ENCODE measurements at places on chromosomes 5 and 9.

DNA sequence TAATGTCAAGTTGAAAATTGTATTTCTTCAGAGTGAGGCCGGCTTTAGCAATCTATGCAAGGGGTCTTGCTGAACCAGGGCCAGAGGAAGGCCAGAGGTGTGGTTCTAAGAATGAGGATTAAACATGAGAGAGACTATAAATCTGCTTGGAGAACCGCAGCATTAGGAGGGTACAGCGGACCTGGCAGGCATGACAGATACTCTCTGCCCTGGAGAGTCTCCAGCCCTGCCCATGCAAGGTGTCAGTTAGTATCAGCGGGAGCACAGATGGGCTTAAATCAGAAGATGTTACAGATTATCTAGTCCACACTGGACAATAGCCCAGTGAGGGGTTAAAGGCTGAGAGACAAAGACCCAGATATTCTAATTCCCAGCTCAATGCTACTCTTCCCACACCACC lies 11.5 kb upstream of the GPX3 start:
- DNase-seq = no peak

DNA sequence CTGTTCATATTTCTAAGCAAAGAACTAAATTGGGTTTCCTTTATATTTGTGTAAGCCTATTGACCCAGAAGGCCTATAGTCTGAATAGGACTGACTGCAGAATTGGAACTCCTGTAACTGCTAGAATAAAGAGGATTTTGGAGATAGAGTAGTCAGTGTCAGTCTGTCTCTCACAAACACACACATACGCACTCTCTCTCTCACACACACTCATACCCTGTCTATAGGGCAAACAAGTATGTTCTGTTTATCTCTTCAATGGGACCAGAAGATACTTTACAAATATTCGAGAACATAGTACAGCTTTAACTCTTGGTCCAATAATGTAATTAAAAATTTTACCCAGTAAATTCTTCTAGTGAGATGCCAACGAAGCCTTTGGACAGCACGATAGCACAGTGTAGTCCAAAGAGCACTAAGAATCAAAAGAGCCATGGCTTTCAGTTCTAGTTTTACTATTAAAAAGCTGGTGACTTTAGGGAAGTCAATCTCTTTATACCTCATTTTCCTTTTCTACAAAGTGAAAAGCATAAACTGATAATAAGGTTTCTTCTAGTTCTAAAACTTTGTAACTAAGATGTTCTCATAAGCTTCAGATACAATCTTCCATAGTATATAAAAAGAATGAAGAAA lies 19.3 kb downstream of the ABHD17B start:
- no peak for DNase-seq

GRCh38 chr5:139710319-139711066 lies 62.3 kb downstream of the CXXC5 start:
- peak; percentile 73 for DNase-seq

DNA sequence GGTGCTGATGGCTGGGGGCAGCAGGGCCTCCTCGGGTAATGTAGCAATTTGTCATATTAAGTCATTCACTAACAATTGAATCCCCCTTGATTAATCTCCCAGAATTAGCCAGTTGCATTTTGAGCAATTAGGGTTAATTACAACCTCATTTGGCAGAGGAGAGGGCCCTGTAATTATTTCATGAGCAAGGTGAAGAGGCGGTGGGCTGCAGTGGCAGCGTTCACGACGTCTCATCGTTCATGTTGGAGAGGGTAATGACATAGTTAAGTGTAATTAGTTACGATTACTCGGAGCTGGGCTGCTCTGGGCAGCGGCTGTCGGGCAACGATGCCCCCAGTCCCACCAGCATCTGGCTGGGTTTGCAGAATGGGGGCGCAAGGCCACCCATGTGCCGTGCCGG lies 46.0 kb downstream of the NEK6 start:
- no peak for DNase-seq

GRCh38 chr5:77944757-77945340 lies 168.7 kb upstream of the TBCA start:
- DNase-seq = no peak

DNA sequence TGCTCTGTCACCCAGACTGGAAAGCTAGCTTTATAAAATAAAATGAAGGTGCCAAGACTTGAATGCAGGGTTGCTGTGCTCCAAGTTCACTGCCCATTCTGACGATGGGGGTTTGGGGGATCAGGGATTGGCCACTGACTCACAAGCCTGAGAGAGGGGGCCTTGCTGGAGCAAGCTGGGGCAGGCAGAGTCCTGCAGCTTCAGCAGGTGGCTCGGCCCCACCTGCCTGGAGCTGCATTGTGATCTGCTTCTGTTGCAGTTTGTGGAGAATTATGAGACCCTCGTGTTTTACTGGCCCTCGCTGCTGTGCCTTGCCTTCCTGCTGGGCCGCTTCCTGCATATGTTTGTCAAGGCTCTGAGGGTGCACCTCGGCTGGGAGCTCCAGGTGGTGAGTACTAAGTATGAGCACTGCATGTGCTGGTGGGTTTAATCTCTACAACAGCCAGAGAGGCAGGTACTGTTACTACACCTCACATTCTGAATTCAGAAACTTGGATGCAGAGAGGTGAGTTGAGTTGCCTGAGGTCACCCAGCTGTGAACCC lies 31.1 kb upstream of the CCDC180 start:
- DNase-seq = no peak

GRCh38 chr5:150203832-150204589 lies 14.1 kb downstream of the SLC6A7 start:
- no peak for DNase-seq

DNA sequence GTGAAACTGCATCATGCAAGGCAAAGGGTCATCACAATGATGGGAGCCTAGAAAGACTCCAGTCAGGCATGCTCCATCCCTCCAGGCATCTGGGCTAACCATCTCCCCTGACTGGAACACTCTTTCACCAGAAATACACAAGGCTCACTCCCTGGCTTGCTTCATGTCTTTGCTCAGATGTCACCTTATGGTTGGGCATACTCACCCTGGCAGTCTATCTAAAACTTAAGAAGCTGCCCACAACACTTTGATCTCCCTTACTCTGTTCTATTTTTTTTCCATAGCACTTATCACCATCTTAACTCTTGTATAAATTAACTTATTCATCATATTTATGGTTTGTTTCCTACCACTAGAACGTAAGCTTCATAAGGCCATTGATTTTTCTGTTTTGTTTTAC lies 90.0 kb downstream of the SPEF2 start:
- DNase-seq = no peak

- no peak for DNase-seq
Observed at GRCh38 chr9:69172895-69173294, 1.2 kb upstream of the TJP2 start.

GRCh38 chr5:67453111-67453905 lies 256.7 kb upstream of the CD180 start:
- no peak for DNase-seq

DNA sequence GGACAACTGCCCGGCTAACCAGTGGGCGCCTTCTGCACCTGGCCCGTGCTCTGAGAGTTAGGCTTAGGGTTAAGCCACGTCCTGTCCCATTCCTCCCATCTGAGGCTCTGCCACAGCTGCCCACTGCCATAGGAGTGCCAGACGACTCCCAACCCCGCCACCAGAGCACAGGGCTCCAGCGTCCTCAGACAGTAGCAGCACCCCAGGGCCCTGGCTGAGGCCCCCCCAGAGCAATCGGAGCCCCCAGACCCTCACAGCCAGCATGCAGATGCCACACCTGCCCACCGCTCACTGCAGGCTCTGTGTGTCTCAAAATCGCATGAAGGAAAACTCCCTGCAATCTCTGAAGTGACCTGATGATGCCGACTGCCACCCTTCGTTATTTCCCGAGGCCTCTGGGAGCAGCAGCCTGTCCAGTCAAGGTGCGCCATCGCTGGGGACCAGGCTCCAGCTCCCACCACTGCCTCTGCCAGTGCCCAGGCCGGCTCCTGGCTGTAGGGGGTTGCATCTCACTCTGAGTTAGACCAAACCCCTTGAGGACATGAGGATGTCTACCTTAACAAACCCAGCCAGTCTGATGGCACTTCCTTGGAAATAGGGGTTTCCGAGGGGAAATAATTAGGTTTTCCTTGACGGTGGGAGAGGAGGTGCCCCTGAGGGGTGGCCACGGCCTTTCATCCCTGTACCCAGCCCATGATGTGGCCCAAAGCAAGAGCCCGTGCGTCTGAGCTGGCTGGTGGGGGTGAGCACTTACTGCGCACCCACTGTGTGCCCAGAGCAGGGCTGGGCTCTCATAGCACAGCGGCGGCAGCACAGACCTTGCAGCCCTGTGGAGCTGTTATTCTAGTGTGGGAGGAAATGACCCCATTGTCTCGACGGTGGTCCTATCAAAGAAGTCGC lies 58.0 kb upstream of the RNF130 start:
- no peak for DNase-seq

DNA sequence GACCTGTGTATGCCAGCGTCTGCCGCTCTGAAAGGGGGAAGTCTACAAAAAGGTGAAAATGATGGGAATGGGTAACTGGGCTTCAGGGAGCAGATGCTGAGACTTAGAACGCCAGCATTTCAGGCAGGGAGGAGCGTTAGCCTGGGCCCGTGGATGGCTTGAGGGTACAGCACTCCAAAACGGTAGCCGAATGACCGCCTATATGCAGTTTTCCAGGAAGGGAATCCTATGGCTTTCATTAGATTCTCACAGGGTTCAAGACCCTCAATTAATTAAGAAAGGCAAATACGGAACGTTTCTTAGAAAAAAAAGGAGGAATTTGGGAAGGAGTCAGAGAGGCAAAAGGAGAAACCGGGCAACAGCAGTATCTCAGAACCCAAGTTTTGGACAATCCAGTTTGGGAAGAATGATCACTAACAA lies 639 bp downstream of the AMACR start:
- DNase-seq = no peak

DNA sequence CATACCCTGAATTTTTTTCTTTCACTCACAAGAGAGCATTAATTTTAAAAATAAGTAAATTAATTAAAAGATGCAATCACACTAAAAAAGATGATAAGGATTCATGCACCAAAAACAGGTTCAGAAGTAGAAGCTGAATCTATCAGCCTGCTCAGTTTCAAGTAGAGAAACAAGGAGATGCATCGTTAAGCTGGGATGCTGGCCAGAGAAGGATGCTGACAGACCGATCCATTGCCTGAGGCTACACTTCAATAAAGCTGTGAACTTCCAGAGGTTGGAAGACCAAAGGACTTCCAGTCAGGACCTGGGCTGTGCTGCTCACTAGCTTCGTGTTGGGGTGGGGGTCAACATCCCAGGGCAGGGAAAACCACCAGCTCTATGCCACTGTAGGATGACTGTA lies 457.7 kb downstream of the EFNA5 start:
- no peak for DNase-seq

DNA sequence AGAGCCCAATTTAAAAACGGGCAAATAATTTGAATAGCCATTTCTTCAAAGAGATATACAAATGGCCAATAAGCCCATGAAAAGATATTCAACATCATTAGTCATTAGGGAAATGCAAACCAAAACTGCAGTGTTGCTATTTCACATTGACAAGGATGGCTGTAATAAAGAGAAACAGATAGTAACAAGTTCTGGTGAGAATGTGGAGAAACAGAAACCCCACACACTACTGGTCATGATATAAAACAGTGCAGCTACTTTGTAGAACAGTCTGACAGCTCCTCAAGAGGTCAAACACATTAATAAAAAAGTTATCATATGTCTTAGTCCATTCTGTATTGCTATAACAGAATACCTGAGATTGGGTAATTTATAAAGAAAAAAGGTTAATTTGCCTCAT lies 237.0 kb upstream of the GRAMD2B start:
- no peak for DNase-seq

GRCh38 chr5:169149317-169149716 lies 151.6 kb downstream of the SLIT3 start:
- DNase-seq = no peak

GRCh38 chr9:121962421-121962820 lies 130.7 kb downstream of the TTLL11 start:
- DNase-seq = no peak

GRCh38 chr5:178295589-178295988 lies 63.0 kb upstream of the PHYKPL start:
- no peak for DNase-seq

DNA sequence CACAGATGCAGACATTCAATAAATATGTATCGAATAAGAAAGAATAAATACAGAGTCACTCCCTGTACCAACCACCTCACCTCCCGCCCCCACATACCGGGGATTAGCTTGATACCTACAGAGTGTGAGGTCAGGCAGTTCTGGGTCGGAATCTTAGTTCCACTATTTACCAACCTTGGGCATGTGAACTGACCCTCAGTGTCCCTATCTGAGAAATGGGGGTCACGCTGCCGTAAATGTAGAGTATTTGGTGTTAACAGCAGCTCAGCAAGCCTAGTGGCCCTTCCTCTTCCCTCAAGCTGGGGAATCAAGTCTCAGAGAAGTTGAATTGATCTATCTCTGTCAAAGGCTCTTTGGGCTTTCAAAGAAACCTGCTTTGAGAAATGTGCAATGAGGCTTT lies 25.4 kb downstream of the CCNJL start:
- DNase-seq = no peak

- DNase-seq = no peak
Observed at GRCh38 chr5:113985505-113985904, 376.4 kb upstream of the KCNN2 start.

- peak; percentile 48 for DNase-seq
Observed at GRCh38 chr5:176559683-176560082, 10.5 kb downstream of the CDHR2 start.

- DNase-seq = no peak
Observed at GRCh38 chr9:34998266-34998665, 8.7 kb downstream of the DNAJB5 start.

- DNase-seq = no peak
Observed at GRCh38 chr5:138339091-138339456, 1.0 kb downstream of the FAM53C start.

GRCh38 chr5:23269981-23270380 lies 237.4 kb upstream of the PRDM9 start:
- no peak for DNase-seq

- DNase-seq = no peak
Observed at GRCh38 chr5:173790177-173790719, 97.9 kb upstream of the CPEB4 start.

DNA sequence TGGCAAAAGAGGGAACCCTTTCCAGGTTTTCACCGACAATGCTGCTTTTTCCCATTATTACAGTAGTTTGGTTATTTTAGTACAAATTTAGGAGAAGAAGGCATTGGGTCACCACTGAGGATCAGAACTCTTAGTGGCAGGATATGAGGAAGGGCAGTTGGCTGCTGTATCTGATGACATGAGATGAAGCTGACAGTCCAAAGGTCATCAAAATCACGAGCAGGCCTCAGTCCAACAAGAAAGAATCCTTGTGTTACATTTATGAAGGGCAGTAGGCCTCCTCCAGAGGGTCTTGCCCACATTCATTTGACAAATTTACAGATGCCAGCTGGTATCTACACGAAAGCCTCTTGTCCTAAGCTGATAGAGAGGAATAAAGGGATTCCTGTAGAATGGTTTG lies 49.5 kb upstream of the COL15A1 start:
- no peak for DNase-seq

GRCh38 chr5:107342371-107342770 lies 328.4 kb downstream of the EFNA5 start:
- no peak for DNase-seq

GRCh38 chr5:146447734-146448380 lies 724 bp downstream of the TCERG1 start:
- no peak for DNase-seq

GRCh38 chr5:172436078-172436878 lies 18.0 kb downstream of the SH3PXD2B start:
- DNase-seq = no peak

All from CD4-positive, alpha-beta T cell treated with Interferon alpha-2 for 1 hour (primary cell).